ENCODE measurements at places on chromosomes 1 and 21.

GRCh38 chr1:175900171-175900570, 156.8 kb upstream of the TNR start:
- no peak for DNase-seq

- no peak for DNase-seq
Measured at GRCh38 chr1:237316352-237316751, 274.4 kb downstream of the RYR2 start.

DNA sequence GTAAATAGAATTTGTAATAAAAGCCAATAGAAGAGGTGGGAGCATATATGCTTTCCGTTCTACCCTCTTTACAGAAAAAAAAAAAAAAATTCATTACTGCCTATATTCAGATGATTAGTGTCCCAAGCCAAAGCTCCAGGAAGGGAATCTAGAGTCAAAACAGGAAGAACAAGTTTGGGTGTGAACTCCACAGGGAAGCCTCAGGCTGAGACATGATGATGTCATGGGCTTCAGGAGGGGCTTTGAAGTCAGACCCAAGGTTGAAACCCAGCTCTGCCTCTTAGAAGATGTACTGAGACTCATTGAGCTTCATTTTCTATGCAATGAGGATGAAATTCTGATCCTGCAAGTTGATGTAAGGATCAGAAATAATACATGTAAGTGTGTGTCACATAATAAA, 250.0 kb upstream of the ADGRL2 start:
- no peak for DNase-seq

GRCh38 chr1:56396581-56396980, 182.8 kb downstream of the PLPP3 start:
- no peak for DNase-seq

GRCh38 chr1:111943846-111944749, 45.4 kb downstream of the KCND3 start:
- no peak for DNase-seq

GRCh38 chr1:178938959-178939317, 68.1 kb upstream of the ANGPTL1 start:
- DNase-seq: no peak

GRCh38 chr1:167849666-167850065, 64.3 kb downstream of the ADCY10 start:
- no peak for DNase-seq

DNA sequence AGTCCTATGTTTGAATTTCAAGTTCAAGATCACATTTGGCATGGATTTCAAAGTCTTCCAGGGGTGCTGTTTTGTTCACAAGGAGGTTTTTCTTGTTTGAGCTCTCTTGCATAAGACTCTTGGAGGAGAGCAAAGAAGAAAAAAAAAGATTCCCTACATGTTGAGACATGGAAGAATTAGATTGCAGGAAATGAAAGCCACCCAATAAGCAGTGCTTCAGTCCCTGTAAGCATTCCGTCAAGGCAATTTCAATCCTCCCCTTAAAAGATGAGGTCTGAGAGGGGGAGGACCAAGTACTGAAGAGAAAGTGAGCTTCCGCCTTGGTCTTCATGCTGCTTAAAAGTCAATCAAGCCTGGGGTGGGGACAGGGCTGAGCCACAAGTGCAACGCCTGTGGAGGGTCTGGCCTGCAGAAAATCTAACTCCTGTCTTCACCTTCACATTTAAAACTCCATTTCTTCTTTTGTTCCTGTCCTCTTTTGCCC, 50.2 kb downstream of the LPAR3 start:
- no peak for DNase-seq

- no peak for DNase-seq
Measured at GRCh38 chr1:18893120-18893519, 9.2 kb downstream of the ALDH4A1 start.

DNA sequence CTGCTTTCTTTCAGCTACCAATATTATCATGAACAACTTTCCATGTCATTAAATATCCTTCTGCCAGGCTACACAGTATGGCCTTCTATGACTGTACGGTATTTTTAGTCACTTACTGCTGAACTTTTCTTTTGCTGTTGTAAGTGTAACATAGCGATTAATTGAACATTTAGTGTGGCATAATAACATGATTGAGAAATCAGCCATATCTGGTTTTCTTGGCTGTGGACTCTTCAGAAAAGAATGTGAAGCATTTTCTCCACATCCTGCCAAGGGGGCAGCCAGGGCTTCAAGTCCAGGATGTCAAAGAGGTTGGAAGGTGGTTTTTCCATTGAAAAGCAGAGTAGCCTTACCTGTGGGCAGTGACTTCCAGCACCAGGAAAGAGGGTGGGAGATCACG, 8.8 kb upstream of the AHCYL1 start:
- DNase-seq: no peak

- no peak for DNase-seq
Measured at GRCh38 chr1:229068270-229068987, 202.5 kb upstream of the RAB4A start.

DNA sequence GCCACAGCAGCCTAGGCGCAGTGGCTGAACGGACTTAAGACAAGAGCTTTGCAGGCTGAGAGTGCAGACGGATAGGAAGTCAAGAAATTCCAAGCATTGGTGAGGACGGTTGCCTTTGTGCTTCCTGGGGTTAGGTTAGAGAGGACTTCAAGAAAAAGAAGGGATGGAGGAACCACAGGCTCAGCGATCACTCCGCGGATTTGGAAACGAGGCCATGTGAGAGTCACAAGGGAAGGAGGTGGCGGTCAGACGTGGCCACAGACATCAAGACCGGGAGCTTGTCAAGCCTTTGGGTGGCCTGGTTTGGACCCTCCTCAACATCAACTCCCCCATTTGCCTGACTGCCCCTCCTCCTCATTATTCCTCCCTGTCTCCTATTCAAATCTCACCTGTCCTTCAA, 62.3 kb downstream of the NID1 start:
- DNase-seq: no peak

GRCh38 chr1:6030132-6030531, 15.6 kb upstream of the KCNAB2 start:
- no peak for DNase-seq

DNA sequence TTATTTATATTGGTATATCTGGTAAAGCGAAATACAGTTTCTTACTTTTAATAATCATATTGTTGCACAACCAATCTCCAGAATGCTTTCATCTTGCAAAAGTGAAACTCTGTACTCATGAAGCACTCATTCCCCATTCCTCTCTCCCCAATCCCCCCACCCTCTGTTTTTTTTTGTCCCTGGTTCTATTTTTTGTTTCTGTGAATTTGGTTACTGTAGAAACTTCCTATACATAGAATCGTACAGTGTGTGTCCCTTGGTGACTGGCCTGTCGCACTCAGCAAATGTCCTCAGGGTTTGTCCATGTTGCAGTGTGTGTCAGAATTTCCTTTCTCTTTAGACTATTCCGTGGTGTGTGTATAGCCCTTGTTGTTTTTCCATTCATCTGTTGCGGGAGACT, 7.9 kb upstream of the NLRP3 start:
- DNase-seq: no peak

DNA sequence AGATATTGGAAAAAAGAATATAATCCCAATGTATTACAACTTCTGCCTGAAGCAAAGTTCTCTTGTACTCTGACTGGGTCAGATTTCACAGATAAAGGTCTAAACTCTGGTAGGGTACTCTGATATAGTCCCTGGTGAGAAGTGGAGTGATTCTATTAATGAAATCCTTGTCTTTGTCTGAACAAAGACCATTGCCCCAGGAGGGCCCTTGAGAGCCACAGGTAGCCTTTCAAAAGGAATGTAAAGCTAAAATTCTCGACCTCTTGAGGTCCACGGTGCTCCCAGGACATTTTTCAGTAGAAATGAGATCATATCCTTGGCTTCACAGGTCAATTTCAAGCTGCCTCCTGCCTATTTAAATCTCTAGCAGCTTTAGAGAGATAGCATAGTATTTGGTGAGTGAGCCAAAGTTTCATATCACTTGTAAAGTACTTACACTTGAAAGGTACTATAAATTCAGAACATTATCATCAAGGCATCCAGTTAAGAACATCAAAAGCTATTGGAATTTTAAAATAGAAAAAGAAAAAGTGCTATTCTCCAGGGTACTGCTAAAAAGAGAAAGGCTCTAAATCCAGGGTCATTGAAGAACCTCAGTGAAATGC, 10.1 kb downstream of the TNNI3K start:
- DNase-seq: no peak

DNA sequence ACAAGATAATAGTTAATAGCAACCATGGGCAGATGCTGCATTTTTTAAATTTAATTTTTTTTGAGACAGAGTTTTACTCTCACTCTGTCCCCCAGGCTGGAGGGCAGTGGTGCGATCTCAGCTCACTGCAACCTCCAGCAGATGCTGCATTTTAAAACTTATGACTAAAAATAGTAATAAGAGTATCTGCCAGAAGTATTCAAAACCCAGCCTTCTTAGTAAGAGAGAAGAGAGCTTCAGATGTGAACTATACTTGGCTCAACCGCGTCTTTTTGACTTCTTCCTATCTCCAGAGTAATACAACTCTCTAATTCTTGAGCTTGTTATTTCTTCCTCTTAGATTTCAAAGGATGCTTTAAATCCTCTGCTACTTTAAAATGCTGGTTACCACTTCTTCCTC, 4.6 kb downstream of the RPS27 start:
- DNase-seq: no peak

GRCh38 chr1:205077934-205078311, 6.3 kb downstream of the TMEM81 start:
- no peak for DNase-seq

DNA sequence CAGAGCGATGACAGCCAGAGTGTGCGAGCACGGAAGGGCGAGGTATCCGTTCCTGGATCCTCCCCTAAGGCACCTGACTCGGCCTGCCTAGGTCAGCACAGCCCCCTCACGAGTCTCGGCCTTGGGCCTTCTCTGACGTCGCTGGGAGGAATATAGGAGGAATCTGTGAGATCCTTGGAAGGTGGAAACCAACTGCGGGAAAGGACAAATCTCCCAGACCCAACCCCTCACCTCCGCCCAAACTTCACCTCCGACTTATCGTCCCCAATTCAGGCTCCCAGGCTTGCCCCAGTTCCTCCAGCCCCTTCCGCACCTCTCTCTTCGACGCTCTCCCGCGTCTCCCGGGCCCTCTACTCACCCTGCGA, 494 bp downstream of the APH1A start:
- peak; percentile 82 for DNase-seq

- no peak for DNase-seq
Measured at GRCh38 chr1:167706931-167707877, 14.6 kb upstream of the MPZL1 start.

- no peak for DNase-seq
Measured at GRCh38 chr1:236021424-236022135, 43.3 kb downstream of the NID1 start.

- no peak for DNase-seq
Measured at GRCh38 chr1:98923667-98924066, 81.0 kb downstream of the PLPPR5 start.

GRCh38 chr1:45908611-45909140, 105.3 kb downstream of the MAST2 start:
- DNase-seq: no peak

Measured in MM.1S (cell line).